Astrocyte (in vitro differentiated cells and primary cell): ENCODE measurements at places on chromosomes 4 and X. TPM values are rescaled to one million over a fixed set of nuclear protein-coding genes. Genes with fewer than 3 reads are reported as not detected.

DNA sequence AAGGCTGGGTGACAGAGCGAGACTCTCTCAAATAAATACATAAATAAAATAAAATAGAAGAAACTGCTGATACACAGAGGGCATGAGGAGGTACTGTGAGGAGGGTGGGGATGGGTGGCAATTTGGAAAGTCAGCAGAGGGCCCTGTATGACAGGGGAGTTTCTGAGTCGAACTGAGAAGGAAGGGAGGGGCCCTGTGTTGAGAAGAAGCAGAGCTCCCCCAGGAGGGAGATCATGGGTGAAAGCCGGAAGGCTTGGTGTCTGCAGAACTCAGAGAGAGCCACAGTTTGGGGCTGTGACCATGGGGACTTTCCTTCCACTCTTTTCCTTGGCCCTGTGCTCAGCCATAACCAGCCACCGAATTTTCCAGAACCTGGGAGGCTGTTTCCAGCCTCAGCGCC is 24.8 kb upstream of the AFAP1 start:
- no peak overlapping the region for H3K27ac ChIP-seq
- H3K36me3 ChIP-seq, result no peaks in the 10 kb centered on the region
- H3K4me1 ChIP-seq, result peaks cover 31% of the 10 kb centered on the region

- H3K27me3 ChIP-seq, result peaks cover 14% of the 10 kb centered on the region
- H3K36me3 ChIP-seq, result no peaks in the 10 kb centered on the region
- DNase-seq, result no peak
Observed at GRCh38 chr4:25015012-25015411, 15.7 kb downstream of the LGI2 start.

- no peak overlapping the region for H3K27ac ChIP-seq
- H3K27me3 ChIP-seq, result no peaks in the 10 kb centered on the region
- H3K4me1 ChIP-seq, result no peaks in the 10 kb centered on the region
- no peak for DNase-seq
- H3K36me3 ChIP-seq, result no peaks in the 10 kb centered on the region
- no peak overlapping the region for H3K4me3 ChIP-seq
Observed at GRCh38 chr4:163172647-163173046, 6.0 kb upstream of the NAF1 start.

The SMIM10L2A gene
- 0.18 and 0.48 TPM in 2 replicates for total RNA-seq

GRCh38 chr4:138494931-138495330 is 252.8 kb upstream of the SLC7A11 start:
- no peak overlapping the region for H3K27ac ChIP-seq
- no peaks in the 10 kb centered on the region for H3K4me1 ChIP-seq
- no peak overlapping the region for H3K4me3 ChIP-seq

DNA sequence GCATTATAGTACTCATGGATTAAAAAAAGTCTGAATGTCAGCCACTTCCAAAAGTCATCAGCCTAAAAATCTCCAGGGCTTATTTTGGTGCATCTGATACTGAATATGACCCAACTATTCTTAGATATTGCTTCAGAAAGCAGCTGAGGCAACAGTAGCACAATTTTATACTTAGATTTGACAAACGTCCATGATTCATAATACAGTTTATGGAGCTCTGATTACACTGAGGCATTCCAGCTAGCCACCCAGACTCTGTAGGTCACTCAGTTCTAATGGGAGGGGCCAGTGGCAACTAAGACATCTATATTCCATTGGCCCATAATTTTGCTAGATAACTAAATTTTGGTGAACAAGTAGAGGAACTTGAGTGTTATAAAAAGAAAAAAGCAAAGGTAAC is 10.3 kb downstream of the SPATA4 start:
- peaks cover 7% of the 10 kb centered on the region for H3K4me1 ChIP-seq
- H3K27ac ChIP-seq, result no peak overlapping the region
- no peak overlapping the region for H3K4me3 ChIP-seq
- peak; percentile 71 for DNase-seq

The SPANXN5 gene
- not detected in 2 replicates for total RNA-seq
